Activated T-helper 17 cell treated with anti-CD3 and anti-CD28 coated beads, Interleukin-2, amount 50 U/mL, for 72 hours (primary cell): ENCODE measurements at places on chromosomes 6 and 20. TPM values are rescaled to one million over a fixed set of nuclear protein-coding genes. Genes with fewer than 3 reads are reported as not detected.

DNA sequence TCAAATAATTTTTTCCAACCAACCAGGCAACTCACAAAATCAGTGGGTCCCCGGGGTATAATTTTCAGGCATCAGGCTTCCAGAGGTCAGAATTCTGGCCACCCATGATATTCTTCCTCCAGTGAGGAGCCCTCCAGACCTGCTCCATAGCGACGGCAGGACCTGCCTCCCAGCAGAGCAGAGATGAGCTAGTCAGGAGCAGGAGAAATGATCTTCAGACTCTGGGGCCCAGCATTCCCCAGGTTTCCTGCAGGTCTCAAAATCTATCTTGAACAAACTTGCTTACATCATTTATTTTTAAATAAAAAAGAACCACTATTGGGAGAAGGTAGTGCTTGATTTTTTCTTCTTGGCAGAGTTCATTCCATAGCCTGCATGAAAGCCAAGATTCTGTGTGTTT, 44.7 kb downstream of the FAM50B start:
- no peak for ATAC-seq

- no peak for ATAC-seq
Measured at GRCh38 chr6:126175251-126175650, 164.7 kb upstream of the CENPW start.

GRCh38 chr20:10679269-10679668, 5.5 kb upstream of the JAG1 start:
- ATAC-seq: no peak

Gene DLL1
- 0.56 TPM for total RNA-seq

DNA sequence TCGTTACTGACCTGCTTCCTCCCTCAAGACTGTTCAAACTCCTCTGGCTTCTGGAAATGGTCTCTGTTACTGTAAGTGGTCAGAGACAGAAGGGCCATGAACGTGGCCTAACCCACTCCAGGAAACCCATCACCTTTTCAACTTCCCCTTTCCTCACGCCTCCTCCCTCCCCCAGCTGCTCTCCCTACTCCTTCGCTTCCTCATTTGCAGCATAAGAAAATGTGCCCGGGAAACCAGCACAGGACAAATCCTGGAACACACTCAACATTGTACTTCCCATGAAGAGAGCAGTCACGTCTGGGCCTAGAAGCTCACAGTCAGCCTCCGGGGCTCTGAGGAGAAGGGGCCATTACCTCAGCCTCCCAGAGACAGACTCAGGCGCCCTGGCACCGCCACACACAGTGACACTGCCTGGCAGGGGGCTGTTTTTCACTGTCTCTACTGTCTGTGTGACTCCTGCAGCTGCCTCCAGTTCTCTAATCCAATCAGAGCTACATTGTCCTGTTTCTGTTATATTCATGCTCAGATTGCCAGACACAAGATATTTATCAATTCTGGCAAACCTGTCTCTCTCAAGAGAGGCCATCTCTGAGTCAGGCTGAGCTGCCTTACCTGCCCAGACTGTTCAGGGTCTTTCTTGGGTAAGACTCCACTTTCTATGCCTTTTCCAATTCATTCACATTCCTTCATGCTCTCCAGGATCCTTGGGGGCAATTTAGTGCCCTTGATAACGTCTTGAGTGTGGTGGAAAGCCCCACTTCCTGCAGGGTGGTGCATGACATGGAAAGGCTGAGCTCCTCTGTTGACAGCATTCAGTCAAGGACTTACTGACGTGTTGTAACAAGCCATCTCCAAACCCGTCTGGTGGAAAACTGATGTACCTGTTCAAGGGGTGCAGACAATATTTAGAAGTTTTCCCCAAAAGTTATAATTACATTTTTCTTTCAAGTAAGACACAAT, 242.2 kb downstream of the HIVEP2 start:
- ATAC-seq: no peak
